Progenitor cell of endocrine pancreas (in vitro differentiated cells): ENCODE measurements at places on chromosomes 2 and 18. TPM values are rescaled to one million over a fixed set of nuclear protein-coding genes. Genes with fewer than 3 reads are reported as not detected.

The CXCR1 gene
- not detected in 2 replicates for total RNA-seq

GRCh38 chr2:65199166-65199565 is 28.5 kb upstream of the ACTR2 start:
- H3K27me3 ChIP-seq = peaks cover 3% of the 10 kb centered on the region
- no peaks in the 10 kb centered on the region for H3K4me1 ChIP-seq
- no peaks in the 10 kb centered on the region for H3K36me3 ChIP-seq
- no peak for DNase-seq
- H3K4me3 ChIP-seq = no peak overlapping the region

GRCh38 chr2:105446501-105446900 is 47.6 kb upstream of the FHL2 start:
- H3K36me3 ChIP-seq = no peaks in the 10 kb centered on the region
- H3K4me1 ChIP-seq = peaks cover 1% of the 10 kb centered on the region
- H3K27me3 ChIP-seq = peaks cover 7% of the 10 kb centered on the region
- DNase-seq = no peak
- no peak overlapping the region for H3K4me3 ChIP-seq

DNA sequence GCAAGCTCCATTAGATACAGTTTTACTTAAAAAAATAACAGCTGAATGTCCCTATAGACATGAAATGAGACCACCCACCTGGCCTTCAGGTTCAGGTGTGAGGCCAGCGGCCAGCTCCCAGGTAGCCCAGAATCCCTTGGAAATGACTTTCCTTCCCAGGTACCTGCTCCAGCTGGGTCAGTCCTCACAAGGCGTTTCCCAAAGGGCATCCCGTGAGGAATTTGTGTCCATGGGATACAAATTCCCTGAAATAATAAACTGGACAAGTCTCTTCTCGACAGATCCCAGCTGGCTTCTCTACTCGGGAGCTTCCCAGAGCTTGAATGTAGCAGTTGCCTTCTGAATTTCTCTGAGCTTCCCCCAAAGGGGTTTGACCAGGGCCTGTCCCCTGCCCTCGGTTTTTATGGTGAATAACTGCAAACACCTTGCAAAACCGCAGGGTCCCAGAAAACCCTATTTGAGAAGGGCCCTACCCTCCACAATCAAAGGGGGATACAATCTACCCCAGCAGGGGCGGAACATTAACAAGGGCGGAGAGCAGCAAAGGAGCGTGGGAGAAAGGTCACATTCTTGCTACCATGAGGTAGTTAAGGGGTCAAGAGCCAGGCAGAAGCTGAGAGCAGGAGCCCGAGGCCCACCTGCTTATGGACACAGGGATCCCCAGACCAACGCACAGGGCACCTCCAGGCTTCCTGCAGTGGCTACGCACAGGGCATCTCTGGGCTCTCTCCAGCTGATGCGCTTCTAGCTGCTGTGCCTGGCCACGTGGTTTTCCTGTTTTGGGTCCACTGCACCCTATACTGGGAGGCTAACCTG is 107.7 kb downstream of the HDAC4 start:
- no peak overlapping the region for H3K4me3 ChIP-seq
- H3K27me3 ChIP-seq = no peaks in the 10 kb centered on the region
- peak overlapping the region; percentile 78 for H3K27ac ChIP-seq
- peaks cover 58% of the 10 kb centered on the region for H3K4me1 ChIP-seq
